NCI-H2081 treated with DMSO at 0.1 percent for 48 hours (cell line): ENCODE measurements at places on chromosomes 4 and X.

GRCh38 chr4:77309496-77309895, 152.5 kb downstream of the CCNG2 start:
- DNase-seq: no peak

DNA sequence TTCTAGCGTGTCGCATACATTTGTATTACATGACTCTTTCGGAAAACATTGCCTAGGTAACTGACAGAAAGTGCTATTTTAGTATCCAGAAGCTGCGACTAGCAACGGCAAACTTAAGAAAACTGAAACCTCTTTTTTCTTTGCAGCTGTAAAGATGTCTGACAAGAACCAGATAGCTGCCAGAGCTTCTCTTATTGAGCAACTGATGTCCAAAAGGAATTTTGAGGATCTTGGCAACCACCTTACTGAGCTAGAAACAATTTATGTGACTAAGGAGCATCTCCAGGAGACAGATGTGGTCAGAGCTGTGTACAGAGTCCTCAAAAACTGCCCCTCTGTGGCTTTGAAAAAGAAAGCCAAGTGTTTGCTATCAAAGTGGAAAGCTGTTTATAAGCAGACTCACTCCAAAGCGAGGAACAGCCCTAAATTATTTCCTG, 9.4 kb downstream of the TCEANC start:
- DNase-seq: no peak

DNA sequence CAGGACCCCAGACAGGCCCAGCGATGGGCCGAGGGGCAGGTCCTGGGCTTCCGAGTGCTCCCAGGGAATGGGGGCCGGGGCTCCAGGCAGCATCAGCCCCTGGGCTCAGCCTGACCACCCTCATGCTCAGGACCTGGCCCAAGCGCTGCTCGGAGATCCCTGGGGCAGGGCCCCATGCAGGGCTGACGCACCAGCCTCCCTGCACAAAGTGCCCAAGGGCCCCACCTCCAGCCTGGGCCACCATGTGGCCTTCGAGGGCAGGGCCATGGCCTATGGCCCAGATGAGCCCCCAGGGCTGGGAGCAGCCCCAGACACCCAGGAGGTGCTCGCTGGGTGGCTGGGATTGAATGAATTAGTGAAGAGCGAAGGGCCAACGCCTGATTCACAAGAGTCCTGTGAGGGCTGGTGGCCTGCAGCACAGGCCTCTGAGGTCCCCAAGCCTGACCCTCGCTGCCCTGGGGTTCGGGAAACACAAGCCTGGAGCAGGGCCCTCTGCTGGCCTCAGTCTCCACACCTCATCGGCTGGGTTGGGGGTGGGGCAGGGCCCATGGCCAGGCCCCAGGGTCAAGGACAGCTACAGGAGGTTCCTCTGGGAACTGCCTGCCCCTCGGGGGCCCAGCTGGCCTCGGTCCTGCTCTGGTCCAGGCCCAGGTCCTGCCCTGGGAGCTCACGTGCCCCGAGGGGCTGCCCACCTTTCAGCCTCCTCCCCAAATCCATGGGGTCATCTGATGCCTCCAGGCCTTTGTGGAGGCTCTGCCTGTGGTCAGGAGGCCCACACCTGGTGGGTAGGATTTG, 13.3 kb upstream of the FGFR3 start:
- DNase-seq: no peak

- DNase-seq: no peak
Measured at GRCh38 chr4:134024251-134024650, 177.3 kb downstream of the PABPC4L start.

GRCh38 chrX:13752141-13752540, 17.6 kb downstream of the OFD1 start:
- no peak for DNase-seq

DNA sequence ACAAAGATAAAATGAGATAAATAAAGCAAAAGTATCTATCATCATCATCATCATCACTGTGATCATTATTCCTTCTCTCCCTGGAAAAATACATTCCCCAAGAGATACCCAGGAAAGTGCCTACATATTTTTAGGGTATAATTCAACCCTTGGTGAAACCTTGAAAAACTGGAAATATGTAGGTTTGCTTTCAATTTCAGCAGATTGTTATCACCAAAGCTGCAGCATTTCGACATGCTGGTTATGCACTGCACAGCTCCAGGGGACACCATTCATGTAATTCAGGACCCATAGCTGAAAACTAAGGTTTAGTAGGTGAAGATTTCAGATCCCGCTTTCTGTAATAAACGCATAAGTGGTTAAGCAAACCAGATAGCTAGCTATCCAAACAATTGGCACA, 28.4 kb upstream of the FBXW7 start:
- DNase-seq: no peak

DNA sequence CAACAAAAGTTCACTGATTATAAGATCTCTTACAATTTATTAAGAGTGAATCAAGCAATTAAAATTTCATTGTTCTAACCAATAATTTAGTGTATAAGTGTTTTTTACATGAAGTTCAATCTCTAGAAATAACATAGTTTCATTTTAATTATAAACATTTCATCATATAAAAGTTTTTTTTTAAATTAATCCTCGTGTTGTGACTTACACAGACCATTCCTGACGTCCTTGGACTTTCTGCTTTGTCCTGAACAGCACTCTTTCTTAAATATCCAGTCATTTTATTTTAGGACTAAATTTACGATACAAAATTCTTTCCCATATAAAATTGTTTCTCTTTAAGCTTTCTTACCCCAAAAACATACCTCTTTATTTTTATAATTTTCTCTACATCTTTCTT, 841.7 kb upstream of the POU3F4 start:
- DNase-seq: no peak

- no peak for DNase-seq
Measured at GRCh38 chrX:71671043-71671780, 3.9 kb downstream of the LOC101059915 start.

DNA sequence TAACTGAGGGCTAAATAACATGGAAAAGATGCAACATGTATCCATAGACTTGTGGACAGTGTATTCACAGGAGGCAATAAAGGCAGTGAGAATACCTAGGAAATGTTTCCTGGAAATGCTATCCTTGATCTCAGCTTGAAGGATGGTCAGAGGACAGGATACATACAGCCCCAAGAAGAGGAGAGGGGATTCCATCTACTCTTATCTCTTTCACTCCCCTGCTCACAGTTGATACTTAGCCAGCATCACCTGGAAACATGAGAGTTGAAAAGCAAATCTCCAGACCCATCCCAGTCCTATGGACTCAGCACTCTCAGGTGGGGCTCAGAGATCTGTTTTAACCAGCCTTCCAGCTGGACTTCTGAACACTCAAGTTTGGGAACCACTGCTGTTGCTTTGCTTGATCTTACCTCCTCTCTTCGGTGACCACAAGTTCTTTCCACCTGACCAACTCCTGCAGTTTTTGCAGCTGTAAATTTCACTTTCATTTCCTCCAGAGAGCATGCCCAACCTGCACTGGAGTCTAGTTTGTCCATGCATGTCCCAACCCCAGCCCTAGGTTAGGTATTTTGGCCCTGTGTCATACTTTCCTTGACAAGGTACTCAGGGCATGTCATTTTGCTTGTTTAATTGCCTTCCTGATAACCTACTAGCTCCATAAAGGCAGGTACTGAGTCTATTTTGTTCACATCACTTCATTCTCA, 10.4 kb downstream of the RELL1 start:
- DNase-seq: no peak

- DNase-seq: no peak
Measured at GRCh38 chrX:153593811-153594500, 5.0 kb downstream of the CCNQ start.

- DNase-seq: no peak
Measured at GRCh38 chrX:53798281-53798680, 111.8 kb upstream of the HUWE1 start.

- DNase-seq: peak; percentile 57
Measured at GRCh38 chr4:53055274-53055673, 193.2 kb downstream of the RASL11B start.

DNA sequence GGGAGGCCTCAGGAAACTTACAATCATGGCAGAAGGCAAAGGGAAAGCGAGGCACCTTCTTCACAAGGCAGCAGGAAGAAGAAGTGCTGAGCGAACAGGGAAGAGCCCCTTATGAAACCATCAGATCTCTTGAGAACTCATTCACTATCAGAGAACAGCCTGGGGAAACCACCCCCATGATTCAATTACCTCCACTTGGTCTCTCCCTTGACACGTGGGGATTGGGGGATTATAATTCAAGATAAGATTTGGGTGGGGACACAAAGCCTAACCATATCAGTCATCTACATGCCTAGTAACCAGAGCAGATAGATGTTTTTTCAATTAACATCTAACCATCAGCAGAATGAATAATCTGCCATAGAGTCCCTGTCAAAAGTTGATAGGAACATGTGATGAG, 30.4 kb downstream of the FAM13A start:
- no peak for DNase-seq

DNA sequence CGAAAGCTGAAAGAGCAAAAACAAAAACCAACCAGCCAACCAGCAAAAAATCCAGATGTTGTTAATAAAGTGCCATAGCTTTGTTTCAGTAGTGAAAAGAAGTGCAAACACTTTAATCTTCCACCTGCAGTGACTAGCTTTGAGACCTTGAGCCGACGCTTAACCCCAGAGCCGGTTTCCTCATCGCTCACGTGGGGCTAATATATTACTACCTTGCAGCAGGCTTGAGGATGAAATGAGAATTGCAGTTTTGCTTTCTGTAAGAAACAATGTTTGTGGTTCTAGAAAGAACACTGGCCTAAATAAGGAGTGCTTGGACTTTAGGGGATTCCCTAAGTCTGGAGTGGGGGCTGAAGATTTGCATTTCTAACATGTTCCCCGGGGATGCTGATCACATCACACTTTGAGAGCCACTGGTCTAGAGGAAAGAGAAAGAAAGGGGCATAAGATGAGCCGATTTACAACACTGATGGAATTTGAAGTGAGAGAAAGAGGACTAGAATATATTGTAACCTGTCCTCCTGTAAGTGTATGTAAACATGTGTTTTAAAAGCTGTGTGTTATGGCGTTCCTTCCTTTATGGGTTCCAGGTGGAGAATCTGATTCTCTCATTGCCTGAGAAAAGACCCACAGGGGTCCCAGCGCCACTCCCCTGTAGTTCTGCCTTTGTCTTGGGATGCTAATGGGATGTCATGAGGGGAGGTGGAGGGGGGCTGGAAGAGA, 1.4 kb downstream of the FGF2 start:
- DNase-seq: no peak

GRCh38 chr4:8581094-8581861, 1.1 kb downstream of the GPR78 start:
- no peak for DNase-seq

GRCh38 chrX:24702362-24703184, 8.9 kb downstream of the POLA1 start:
- no peak for DNase-seq

DNA sequence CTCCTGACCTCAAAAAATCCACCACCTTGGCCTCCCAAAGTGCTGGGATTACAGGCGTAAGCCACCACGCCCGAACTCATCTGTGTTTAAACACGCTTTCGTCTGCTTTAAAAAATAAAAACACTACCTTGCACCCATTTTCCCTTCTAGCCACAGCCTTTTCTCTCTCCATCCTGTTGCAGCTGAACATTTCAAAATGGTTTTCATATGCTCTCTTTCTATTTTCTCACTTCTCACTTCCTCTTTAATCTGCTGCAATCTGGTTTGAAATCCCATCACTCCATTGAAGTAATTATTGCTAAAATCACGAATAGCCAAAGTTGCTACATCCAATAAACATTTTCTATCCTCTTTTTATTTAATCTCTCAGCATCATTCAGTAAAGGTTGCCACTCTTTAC, 70.0 kb downstream of the DCHS2 start:
- DNase-seq: no peak

GRCh38 chr4:24473309-24473721, 111.0 kb downstream of the DHX15 start:
- DNase-seq: no peak

DNA sequence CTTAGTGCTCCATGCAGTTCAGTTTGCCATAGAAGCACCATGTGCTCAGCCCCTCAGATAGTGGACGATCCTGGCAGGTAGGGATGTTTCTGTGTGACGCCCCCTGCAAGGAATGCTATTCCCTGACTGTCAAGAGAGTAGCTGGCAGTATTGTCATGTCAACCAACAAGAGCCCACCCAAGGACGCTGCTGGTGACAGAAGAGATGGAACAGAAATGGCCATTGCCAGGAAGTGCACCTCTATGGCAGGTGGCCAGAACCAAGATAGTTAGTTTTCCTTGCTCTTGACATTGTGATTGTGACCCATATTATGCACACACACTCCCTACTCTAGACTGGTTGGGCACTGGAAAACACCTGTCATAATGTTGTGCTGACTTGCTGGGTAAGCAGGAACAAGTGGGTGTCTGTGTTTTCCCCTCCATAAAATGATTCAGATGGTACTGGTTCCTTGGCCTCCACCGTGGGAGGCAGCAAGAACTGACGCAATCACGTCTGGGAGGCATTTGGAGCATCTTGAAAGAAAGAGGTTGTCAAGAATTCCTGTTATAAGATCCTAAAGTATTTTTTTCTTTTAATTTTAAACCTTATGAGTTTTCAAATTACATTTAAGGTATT, 507.9 kb downstream of the MID1IP1 start:
- no peak for DNase-seq

DNA sequence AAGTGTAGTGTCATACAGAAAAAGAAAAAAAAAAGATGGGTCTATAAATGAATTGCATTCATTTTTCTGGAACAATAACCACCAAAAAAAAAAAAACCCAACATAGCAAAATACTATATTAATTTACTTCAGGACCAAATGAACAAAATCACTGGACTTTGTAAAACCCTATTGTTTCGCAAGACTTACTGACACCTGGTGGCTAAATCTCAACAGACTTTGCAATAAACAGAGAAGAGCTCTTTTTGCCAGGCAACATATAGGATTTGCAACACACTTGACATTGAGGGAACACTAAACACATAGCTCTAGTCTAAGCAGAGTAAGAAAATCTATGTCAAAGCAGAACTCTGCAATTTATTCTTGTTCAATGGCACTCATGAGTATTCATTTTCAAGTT, 990.2 kb downstream of the STPG2 start:
- DNase-seq: peak; percentile 8

GRCh38 chr4:114296126-114296525, 302.5 kb upstream of the UGT8 start:
- DNase-seq: no peak

DNA sequence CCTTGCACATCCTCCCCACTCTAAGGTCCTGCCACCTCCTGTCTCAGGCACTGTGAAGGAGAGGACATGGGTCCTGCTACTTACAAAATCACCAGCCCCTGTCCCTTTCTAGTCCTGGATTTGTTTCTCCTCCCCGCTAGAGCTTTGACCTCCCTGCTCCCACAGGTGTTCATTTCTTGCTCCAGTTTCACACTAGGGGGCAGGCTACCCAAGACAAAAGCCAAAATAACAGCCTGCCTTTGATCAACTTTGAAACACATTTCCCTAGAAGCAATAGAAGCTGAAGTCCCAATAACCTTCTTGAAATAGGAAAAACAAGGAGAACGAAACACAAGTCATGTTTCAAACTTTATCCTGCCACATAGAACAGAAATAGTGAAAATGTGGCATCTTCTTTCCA, 164.4 kb downstream of the QDPR start:
- DNase-seq: no peak
